Stimulated activated CD4-positive, alpha-beta T cell treated with anti-CD3 and anti-CD28 coated beads, Interleukin-15, amount 100 ng/mL, for 24 hours (primary cell): ENCODE measurements at places on chromosomes 7 and 10.

- no peak for DNase-seq
Measured at GRCh38 chr10:119520283-119520682, 22.2 kb downstream of the RGS10 start.

DNA sequence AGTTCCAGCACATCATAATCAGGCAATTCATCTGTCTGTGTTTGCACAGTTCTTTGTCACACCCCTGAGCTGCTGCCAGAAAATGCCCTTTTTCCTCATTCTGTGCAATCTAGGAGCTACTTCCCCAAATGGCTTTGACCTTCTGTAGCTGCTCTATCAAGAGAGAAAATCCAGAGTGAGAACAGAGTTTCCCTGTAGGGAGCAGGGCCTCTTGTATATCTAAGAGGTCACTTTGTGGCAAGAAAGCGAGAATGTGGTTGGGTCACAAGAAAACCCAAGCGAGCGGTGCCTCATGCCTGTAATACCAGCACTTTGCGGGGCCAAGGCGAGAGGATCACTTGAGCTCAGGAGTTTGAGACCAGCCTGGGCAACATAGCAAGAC lies 24.3 kb downstream of the SLC29A3 start:
- no peak for DNase-seq

- DNase-seq, result no peak
Measured at GRCh38 chr10:128612631-128613030, 486.4 kb upstream of the MKI67 start.

- no peak for DNase-seq
Measured at GRCh38 chr7:137545059-137545716, 201.7 kb upstream of the PTN start.

GRCh38 chr7:148699024-148699781 lies 500 bp downstream of the CUL1 start:
- peak; percentile 76 for DNase-seq

- no peak for DNase-seq
Measured at GRCh38 chr10:7432884-7433726, 22.3 kb upstream of the SFMBT2 start.

DNA sequence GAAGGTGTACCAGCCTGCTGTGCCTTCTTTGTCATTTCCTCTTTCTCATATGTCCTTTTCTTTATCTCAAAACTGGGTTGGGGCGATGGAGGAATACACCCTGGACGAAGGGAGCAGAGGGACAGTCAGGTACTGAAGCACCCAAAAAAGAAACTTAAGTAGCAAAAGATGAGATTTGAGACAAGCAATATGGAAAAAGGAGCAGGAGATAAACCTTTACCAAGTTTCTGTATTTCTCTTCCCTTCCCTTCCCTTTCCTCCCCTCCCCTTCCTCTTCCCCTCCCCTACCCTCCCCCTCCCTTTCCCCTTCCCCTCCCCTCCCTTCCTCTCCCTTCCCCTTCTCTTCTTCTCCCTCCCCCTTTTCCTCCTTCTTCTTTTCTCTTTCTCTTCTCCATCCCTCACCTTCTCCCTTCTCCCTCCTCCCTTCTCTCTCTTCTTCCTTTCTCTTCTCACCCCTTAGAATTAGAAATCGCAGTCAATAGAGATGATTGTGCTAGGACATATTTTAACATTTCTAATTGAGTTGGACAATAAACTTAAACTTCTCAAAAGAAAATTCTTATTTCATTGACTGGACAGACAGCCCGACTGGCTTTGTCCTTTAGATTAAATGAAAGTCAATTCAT lies 114.7 kb upstream of the PLXDC2 start:
- DNase-seq, result no peak

DNA sequence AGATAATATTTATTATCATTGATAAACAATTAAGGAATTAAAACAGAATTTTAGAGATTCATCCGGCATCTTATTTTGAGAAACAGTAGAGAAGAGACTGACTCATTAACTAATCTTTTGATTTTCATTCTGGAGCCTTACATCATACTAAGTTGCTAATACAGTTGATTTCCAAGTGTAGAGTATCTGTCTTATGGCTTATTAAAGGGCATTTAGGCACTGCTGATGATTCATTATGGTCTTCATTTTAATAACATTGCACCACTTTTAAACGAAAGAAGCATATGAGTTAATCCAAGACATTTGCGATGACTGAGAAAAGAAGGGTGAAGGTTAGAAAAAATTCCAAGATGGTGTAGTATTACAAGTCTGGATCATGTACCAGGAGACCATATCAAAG lies 186.0 kb upstream of the CACNA2D1 start:
- no peak for DNase-seq

DNA sequence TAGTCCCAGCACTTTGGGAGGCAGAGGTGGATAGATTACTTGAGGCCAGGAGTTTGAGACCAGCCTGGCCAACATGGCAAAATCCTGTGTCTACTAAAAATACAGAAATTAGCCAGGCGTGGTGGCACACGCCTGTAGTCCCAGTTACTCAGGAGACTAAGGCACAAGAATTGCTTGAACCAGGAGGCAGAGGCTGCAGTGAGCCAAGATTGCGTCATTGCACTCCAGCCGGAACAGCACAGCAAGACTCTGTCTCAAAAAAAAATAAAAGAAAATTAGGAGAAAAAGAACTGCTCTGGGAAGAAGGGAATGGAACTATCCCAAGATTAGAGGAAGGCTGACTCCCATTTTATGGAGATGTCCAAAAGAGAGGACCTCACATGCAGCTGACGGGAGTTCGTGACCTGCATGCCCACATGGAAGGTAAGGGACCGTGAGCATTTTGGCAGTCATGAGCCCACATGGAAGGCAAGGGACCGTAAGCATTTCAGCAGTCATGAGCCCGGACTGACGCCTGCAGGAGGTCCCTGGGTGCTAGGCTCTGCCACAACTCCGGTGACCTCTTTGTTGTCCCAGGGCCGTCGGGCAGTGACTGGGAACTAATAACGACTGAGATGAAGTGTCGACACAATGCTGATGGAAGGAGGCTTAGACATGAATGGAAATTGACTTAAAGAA lies 18.6 kb upstream of the GTPBP4 start:
- no peak for DNase-seq

DNA sequence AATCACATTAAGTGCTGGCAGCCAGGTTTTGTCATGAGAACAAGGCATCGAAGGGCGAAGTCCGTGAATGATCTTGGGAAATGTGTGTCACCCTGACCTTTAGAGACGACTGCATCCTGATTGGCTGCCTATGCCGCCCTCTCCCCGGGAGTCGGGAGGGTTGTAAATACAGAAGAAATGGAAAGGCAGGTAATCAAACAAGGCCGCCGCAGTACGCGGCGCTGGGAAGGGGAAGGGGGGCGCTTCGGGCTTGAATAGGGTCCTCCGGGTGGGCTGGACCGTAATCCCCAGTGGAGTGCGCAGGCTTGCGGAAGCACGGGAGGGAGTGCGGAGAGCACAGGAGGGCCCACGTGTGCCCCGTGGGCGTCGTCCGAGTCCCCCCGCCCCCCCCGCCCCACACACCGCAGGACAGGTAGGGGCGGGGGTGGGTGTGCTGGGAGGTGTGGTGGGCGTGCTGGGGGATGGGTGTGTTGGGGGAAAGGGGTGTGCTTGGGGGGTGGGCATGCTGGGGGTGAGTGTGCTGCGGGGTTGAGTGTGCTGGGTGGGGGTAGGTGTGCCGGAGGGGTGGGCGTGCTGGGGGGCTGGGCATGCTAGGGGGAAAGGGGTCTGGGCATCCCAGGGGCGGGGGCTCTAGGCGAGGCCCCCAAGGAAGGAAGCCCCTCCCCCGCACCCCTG lies 169.4 kb downstream of the ARHGAP12 start:
- peak; percentile 76 for DNase-seq

DNA sequence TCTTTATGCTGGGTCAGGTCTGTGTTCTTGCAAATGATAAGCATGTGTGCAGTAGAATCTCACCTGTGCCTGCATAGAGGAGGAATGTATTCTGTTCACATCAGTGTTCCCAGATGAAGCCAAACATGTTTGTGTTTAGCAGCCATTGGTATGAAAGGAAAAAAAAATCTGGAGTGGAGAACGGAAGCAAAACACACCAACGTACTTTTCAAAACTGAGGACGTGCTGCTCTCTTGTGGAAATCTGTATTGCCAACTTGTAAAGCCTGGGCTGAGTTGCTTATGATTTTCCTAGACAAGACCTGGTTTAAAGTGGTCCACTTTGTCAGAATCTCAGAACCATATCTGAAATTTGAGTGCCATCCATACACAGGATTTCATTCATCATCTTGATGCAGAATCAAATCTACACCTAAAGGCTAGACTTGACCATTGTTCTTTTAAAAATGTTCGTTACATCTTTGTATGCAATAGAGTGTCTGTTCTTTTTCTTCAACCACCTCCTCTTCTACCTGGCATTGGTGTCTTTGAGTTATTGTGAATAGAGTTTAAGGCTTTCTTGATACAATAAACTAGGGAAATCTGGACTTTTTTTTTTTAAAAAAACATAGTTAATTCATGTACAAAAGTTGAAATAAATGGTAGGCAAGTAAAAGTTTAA lies 367.7 kb downstream of the PHF14 start:
- DNase-seq, result no peak

GRCh38 chr10:113539789-113540188 lies 13.1 kb upstream of the HABP2 start:
- DNase-seq, result no peak

DNA sequence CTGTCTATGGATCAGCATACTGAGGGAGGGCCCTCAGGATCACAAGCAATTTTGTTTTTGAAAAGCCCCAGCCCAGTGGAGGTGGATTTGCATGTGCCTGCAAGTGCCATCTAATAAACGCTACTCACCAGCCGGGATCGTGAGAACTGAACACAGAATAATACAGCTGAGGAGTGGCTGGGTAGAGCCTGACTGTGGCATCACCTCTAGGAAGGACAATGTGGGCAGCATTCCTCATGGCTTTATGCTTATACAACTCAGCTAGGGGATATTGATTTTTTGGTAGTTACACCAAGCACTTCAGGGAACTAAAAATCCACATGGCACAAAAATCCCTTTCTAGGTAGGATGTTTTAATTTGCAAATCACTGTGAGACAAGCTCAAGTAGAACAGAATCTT lies 72.7 kb upstream of the PALS2 start:
- no peak for DNase-seq

- no peak for DNase-seq
Measured at GRCh38 chr10:11683529-11684320, 58.5 kb upstream of the ECHDC3 start.

DNA sequence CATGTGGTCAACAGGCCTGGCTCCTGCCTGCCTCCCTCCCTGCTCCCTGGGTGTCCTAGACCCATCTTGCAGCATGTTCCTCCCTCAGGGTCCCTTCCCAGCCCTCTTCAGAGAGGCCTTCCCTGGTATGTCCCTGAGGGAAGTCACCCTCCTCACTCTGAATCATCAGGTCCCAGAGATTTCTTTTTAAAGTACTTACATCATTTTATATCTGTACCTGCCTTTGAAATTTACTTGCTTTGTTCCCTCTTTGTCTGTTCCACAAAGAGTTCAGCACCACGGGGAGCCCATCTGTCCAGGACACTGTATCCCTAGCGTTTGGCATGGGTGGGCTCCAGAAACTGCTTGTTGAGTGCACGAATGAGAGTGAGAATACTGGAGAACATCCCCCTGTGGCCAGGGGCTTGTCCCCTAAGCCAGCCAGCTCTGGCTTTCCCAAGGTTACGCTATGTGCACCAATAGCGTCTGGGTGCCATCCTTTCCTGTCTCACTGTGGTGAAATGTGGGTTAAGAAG lies 50.6 kb upstream of the IGFBP3 start:
- DNase-seq, result no peak

DNA sequence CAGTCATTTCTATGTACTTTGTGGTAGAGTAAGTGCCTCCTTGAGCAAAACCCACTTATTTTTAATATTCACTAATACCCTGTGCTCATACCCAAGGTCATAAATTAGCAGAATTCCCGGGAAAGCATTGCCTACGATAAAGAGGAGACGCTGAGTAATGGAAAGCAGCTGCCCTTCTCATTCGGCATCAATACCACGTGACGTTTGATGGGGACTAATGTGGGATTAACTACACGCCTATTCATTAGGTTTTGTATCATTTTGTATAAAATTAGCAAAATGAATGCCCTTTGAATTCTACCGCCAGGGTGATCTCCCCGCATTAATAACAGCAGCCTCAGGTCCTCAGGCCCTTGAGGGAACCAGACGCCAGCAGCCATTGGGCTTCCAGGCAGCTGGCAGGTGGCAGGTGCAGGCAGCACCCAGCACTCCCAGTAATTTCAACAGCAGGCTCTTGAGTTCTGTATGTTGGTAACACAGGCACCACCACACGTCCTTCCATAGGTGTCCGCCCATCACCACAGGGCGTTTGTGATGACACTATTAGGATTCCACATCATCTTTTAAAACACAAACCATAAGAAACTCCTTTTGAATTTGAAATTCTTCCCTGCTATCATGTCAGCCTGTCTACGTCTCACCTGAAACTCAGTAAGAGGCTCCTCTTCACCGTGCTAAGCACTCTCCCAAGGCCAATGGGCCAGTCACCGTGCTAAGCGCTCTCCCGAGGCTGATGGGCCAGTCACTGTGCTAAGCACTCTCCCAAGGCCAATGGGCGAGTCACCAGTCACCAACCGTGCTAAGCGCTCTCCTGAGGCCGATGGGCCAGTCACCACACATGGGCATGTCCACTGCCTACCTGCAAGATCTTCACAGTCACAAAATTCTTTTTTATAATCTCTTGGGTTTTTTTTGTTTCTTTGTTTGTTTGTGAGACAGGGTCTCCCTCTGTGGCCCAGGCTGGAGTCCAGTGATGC lies 509.4 kb downstream of the PTPRN2 start:
- DNase-seq, result no peak

DNA sequence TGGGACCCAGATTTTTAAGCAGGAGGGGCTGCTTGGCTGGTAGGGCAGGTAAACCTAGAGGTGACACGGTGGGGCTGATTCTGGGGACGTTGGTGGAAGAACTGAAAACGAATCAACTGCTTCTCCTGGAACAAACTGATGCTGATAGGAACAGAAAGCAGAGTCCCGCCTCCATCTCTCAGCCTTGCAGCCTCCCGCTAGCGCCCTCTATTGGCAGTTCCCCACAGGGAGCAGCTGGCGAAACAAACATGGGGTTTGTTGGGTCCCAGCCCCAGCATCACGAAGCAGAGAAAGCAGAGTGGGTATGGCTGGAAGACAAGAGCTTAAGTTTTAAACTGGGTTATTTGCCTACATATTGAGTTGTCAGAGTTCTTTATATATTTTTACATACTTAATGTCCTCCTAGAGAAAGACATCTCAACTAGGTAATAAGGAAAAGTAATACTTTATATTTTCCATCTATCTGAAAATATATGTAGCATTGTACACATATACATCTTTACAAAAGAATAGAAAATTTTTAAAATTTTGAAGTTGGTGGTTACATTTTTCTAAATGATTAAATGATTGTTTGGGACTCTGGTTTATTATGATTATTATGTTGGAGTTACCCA lies 42.3 kb upstream of the FOXI2 start:
- peak; percentile 66 for DNase-seq

GRCh38 chr7:30028216-30028748 lies at the start of gene PLEKHA8:
Gene PLEKHA8, plus strand, starts transcription at chr7:30028412. Its CDS starts 351 bp downstream, at chr7:30028763.
- DNase-seq, result peak; percentile 90

DNA sequence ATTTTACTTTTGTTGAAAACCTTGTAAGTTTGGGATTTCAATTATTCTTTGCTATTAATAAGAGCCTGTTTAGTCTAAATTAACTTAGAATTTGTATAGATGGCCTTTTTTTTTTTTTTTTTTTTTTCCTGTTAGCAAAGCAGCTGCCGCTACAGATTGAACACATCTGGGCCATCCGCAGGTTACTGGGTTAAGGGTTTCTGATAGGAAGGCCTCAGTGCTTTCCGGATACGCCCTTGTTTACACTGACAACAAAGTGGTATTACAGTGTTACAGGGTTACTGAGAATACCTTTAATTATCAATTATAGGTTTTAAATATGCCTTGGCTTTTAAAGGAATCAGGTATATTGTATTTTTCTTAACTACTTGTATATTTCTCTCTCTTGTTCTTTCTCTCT lies 76.8 kb downstream of the PTN start:
- DNase-seq, result no peak

- DNase-seq, result no peak
Measured at GRCh38 chr10:90138844-90139243, 437.5 kb downstream of the KIF20B start.
